Muscle of arm (tissue), 14 donors: ENCODE measurements at places on chromosomes 4 and X. TPM values are rescaled to one million over a fixed set of nuclear protein-coding genes. Genes with fewer than 3 reads are reported as not detected.

Gene MGST2
- 54.6 TPM for polyA plus RNA-seq

Gene PNMA6A
- 0.32 TPM for polyA plus RNA-seq

Gene UGT8
- polyA plus RNA-seq, result 1.6 TPM

Gene CT45A7
- not detected for polyA plus RNA-seq

Gene F8A1
- polyA plus RNA-seq, result 29.8 TPM

Gene SNX25
- 9.5 TPM for polyA plus RNA-seq

Gene TCEAL1
- polyA plus RNA-seq, result 55.2 TPM
